ENCODE measurements at places on chromosomes 1 and 21. TPM values are rescaled to one million over a fixed set of nuclear protein-coding genes. Genes with fewer than 3 reads are reported as not detected.

The DCDC2B gene
- total RNA-seq, result not detected

The GRIK3 gene
- total RNA-seq, result not detected

The VASH2 gene
- 0.11 TPM for total RNA-seq

- no peak overlapping the region for H3K4me3 ChIP-seq
- peaks cover 2% of the 10 kb centered on the region for H3K4me1 ChIP-seq
- DNase-seq, result no peak
- no peaks in the 10 kb centered on the region for H3K27me3 ChIP-seq
Measured at GRCh38 chr1:19065526-19066247, 109.2 kb upstream of the IFFO2 start.

GRCh38 chr1:10897321-10897980 is 101.0 kb upstream of the CASZ1 start:
- H3K4me3 ChIP-seq, result no peak overlapping the region
- H3K36me3 ChIP-seq, result no peaks in the 10 kb centered on the region
- H3K27me3 ChIP-seq, result peaks cover 2% of the 10 kb centered on the region
- no peaks in the 10 kb centered on the region for H3K4me1 ChIP-seq
- no peak overlapping the region for H3K27ac ChIP-seq
- DNase-seq, result no peak

DNA sequence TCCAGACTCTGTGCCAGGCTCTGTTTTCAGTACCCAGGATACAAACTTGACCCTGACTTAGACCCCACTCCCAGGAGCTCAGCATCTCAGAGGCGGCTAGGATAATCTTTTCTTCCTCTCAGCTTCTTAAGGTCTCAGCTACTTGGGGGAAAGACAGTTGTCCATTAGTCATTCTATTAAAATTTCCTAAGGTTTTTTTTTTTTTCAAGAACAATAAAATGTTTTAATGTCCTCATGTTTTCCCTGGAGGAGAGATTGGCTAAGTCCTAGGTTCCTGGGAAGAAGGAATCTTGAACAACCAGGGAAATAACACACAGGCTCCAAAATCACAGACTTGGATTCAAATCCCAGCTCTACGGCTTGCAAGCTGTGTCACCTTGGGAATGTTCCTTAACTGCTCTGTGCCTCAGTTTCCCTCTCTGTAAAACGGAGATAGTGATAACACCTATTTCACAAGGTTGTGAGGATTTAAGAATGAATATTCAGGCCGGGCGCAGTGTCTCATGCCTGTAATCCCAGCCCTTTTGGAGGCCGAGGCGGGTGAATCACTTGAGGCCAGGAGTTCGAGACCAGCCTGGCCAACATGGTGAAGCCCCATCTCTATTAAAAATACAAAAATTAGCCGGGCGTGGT is 33.0 kb downstream of the CDK18 start:
- H3K4me1 ChIP-seq, result peaks cover 6% of the 10 kb centered on the region
- H3K4me3 ChIP-seq, result no peak overlapping the region
- no peaks in the 10 kb centered on the region for H3K36me3 ChIP-seq

- no peak overlapping the region for H3K27ac ChIP-seq
- no peak for DNase-seq
- H3K4me3 ChIP-seq, result no peak overlapping the region
- peaks cover 28% of the 10 kb centered on the region for H3K27me3 ChIP-seq
Measured at GRCh38 chr1:208242146-208242545, 2.0 kb downstream of the PLXNA2 start.

GRCh38 chr1:54506594-54506993 is 41.4 kb upstream of the ACOT11 start:
- no peak for DNase-seq
- no peak overlapping the region for H3K4me3 ChIP-seq

The FCGR2B gene
- total RNA-seq, result not detected

Data from activated CD8-positive, alpha-beta T cell treated with anti-CD3 and anti-CD28 coated beads for 36 hours (primary cell).